ENCODE measurements at places on chromosomes 2 and 18.

DNA sequence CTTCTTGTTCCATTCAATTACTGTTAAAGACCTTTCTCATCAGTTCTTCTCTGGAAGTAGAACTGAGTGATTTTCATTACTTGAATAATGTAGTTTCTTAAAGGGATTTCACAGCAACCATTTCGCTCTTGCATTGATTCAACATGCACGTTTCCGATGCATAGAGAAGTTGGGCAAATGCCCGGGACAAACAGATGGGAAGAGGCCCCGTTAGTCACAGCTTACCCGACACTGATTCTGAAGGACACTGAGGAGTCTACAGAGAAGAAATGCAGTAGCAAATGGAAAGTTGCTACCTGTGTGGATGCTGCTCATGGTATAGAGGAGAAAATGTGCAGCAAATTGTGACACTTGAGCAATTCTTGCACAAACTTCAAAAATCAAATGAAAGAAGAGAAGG, 32.3 kb upstream of the GCG start:
- DNase-seq = no peak

GRCh38 chr18:58527952-58528287, 101.0 kb downstream of the ALPK2 start:
- no peak for DNase-seq

DNA sequence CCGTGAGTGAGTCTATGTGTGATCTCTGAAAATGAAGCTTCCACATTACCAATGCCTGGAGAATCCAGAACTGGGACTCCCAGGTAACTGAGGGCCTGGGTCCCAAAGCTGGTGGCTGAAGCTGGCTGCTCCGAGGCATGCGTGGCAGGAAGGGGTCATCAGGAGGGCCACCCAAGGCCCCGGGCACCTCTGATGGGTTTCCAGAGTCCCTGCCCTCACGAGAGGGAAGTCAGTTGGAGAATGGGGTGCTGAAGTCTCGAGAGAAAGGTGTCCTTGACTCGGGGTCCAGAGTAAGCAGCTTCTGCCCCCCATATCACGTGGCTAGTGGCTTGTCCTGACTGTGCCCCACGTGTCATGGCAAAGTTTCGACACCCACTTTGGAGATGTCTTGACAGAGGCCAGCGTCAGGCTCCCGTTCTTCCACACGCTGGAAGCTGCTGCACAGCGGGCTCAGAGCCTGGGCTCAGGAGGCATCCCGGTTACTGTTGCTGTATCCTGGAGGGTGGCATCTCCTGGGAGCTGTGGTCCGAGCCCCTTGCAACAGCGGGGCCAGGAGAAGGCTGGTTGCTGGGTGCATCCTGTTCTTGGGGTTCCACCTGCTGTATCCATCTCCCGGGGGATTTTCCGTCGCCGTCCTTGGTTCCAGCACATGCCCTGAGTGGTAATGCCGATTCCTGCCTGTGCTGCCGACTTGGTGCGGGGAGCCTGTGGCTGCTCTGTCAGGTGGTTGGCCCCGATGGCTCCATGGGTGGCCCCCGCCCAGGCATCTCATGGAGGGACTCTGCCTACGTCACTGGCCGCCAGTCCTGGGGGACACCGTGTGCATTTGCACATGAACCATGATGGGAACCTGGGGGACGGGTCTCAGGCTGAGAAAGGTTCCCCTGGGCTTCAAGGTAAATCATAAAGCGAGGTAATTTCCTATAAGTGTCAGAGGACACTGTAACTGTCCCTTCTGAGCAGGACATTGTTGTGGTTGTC, 183.3 kb upstream of the HDAC4 start:
- DNase-seq = no peak

GRCh38 chr2:200966770-200967169, 3.3 kb upstream of the ORC2 start:
- no peak for DNase-seq

Data from stimulated activated CD8-positive, alpha-beta memory T cell treated with anti-CD3 and anti-CD28 coated beads, Interleukin-4, amount 100 ng/mL, for 1 hour (primary cell).